ENCODE measurements at places on chromosomes 12 and 14.

- DNase-seq, result no peak
These were observed 151.5 kb upstream of the MGAT4C start for GRCh38 chr12:86407620-86408208.

DNA sequence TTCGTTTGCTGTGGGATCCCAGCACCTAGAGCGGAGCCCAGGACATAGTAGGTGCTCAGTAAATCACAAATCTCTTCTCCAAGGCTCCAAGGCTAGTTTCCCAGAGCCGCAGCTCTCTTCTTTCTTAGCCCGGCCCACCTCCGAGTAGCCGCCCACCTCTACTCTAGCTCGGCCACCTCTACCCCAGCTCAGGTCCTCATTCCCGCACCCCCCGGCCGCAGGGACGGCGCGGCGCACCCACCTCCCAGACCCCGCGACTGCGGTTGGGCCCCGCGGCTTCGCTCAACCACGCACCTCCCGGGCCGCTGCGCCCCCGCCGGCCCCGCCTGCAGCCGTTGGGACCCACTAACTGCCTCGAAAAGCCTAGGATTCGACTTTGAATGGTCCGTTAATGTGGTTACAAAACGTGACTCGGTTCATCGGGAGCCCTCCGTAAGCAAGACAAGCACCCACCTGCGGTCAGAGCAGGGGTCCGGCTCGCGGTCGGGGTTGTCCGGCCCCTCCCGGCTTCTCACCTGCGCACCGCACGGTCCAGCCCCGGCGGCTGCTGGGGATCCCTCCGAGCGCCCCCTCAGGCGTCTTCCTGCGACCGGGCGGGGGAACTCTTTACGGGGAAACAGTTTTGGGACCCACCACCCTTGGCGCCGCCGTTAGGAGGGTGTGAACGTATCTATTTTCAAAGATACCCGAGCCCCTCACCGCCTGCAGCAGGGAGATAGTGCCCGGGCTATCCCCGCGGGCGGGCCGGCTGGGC, at the start of gene SLC2A14:
TSS of gene SLC2A14 (minus strand) at position 350 of the 754 bp plus-strand sequence. CDS start 3,035 bp downstream, outside the sequence.
- no peak for DNase-seq

GRCh38 chr14:24312736-24313507, 1.6 kb downstream of the LTB4R start:
- no peak for DNase-seq

GRCh38 chr14:105646175-105646574, 119.8 kb downstream of the TMEM121 start:
- DNase-seq, result no peak

GRCh38 chr12:124484526-124484953, 82.9 kb downstream of the NCOR2 start:
- no peak for DNase-seq

GRCh38 chr12:82479511-82479910, 121.2 kb downstream of the METTL25 start:
- DNase-seq, result no peak

- no peak for DNase-seq
These were observed 50.8 kb upstream of the HOXC13 start for GRCh38 chr12:53887881-53888280.

GRCh38 chr14:32683679-32684078, 255.0 kb upstream of the NPAS3 start:
- DNase-seq, result no peak

- no peak for DNase-seq
These were observed 3.1 kb downstream of the DDIT3 start for GRCh38 chr12:57517187-57517586.

Measured in D341Med (cell line).